Ovary (tissue), 10 donors: ENCODE measurements at places on chromosomes 3 and 15.

DNA sequence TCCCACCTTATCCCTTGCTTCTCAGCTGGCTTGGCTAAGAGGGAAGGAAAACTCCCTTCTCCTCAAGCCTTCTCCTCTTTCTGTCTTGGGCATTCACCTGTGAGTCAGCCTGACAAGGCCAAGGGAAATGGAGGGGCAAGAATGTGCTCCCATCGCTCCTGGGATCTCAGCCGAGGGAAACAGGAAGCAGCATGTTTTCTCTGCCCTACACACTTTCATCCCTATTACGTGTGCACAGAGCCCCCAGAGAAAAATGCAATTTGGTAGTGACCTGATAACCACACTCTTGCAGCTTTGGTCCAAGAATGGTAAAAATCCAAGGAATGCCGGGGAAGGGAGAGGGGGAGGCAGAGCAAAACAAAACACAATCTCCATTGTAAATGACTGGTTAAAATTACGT, 32.9 kb upstream of the MTMR10 start:
- H3K4me1 ChIP-seq = peaks cover 1% of the 10 kb centered on the region
- no peaks in the 10 kb centered on the region for H3K27me3 ChIP-seq
- no peak overlapping the region for H3K4me3 ChIP-seq
- no peak overlapping the region for H3K27ac ChIP-seq
- H3K36me3 ChIP-seq = no peaks in the 10 kb centered on the region

DNA sequence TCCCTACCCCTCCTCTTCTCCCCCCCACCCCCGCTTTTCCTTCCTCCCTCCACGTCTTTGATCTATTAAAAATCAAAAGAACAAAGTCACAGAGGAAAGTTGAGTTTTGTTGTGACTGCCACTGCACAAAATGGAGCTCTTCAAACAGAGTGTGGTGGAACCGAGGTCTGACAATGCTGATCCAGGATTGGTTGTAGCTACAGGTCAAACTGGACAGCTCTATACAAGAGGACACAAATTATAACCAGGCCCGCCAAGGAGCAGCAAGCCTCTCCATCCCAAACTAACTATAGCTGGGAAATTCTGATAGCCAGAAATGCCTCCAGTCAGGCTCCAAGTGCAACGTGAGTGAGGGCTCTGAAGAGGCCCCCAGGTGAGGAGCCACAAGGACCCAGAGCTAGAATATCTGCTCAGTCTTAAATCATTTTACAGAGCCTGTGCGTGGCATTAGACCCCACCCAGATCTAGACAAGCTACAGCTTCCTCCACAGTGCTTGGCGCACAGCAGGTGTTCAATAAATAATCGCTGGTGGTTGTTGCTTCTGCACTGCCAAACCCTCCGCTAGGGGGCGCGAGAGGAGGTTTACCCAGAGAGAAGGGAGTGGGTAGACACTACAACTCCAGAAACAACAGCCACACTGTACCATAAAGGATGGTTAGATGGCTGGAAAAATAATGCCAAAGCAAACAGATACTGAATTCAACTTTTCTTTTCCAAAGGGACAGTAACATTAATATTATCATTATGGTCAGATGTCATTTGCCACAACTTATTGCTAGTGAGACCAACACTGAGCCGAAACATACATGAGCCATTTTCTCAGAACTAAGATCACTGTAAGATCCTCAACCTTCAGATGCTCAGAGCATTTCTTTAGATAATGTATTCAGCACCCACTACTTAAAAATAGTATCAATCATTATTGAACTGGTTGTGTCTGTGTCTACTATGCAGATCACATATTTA, 44.6 kb downstream of the ZIC4 start:
- H3K4me1 ChIP-seq = no peaks in the 10 kb centered on the region
- H3K4me3 ChIP-seq = no peak overlapping the region

DNA sequence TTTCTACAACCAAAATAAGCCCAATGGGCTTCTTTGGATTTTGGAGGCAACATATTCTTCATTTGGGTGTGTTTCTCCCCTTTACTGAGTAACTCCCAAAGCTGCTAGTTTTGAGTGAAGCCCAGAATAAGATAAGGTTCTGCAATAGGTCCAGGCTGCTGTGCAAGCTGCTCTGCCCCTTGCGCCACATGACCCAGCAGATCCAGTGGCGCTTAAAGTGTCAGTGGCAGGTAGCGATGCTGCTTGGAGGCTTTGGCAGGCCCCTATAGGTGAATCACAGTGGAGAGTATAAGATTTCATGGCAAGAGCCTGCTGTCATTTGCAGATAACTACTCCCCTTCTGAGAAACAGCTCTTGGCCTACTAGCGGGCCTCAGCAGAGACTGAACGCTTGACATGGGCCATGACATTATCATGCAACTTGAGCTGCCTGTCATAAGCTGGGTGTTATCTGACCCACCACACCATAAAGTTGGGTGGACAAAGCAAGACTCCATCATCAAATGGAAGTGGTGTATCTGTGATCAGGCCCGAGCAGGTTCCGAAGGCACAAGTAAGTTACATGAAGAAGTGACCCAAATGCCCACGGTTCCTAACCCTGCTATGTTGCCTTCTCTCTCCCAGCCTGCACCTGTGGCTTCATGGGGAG, 88.4 kb upstream of the OXTR start:
- no peaks in the 10 kb centered on the region for H3K4me1 ChIP-seq
- no peaks in the 10 kb centered on the region for H3K36me3 ChIP-seq
- no peaks in the 10 kb centered on the region for H3K27me3 ChIP-seq
- DNase-seq = no peak
- no peak overlapping the region for H3K27ac ChIP-seq

DNA sequence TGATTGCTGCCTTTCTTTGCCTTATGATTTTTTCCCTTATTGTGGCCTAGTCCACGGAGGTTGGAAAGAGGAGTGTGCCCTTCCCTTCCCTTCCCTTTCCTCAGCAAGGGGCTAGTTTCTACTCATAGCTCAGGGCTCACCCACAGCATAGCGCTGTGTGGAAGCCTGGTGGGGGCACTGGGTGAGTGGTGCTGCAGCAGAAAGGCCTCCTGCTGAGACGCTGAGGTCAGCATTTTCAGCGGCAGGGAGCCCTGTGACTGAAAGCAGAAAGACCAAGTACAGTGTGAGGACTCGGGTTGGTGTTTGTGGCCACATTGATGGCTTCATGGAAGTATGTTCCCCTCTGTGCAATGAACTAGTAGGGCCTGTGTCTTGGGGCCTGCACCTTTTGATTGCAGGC, 21.9 kb downstream of the CACNA1D start:
- no peak for DNase-seq
- H3K27ac ChIP-seq = no peak overlapping the region
- H3K4me3 ChIP-seq = no peak overlapping the region
- no peaks in the 10 kb centered on the region for H3K36me3 ChIP-seq
- H3K27me3 ChIP-seq = no peaks in the 10 kb centered on the region

- no peak for DNase-seq
- H3K27me3 ChIP-seq = no peaks in the 10 kb centered on the region
- no peak overlapping the region for H3K4me3 ChIP-seq
Measured at GRCh38 chr15:92523176-92523575, 129.5 kb downstream of the ST8SIA2 start.
